ENCODE measurements at places on chromosomes 2 and 18.

- DNase-seq: no peak
These were observed 36.2 kb downstream of the THADA start for GRCh38 chr2:43559391-43560230.

GRCh38 chr2:46876741-46877384, 38.7 kb downstream of the MCFD2 start:
- no peak for DNase-seq

DNA sequence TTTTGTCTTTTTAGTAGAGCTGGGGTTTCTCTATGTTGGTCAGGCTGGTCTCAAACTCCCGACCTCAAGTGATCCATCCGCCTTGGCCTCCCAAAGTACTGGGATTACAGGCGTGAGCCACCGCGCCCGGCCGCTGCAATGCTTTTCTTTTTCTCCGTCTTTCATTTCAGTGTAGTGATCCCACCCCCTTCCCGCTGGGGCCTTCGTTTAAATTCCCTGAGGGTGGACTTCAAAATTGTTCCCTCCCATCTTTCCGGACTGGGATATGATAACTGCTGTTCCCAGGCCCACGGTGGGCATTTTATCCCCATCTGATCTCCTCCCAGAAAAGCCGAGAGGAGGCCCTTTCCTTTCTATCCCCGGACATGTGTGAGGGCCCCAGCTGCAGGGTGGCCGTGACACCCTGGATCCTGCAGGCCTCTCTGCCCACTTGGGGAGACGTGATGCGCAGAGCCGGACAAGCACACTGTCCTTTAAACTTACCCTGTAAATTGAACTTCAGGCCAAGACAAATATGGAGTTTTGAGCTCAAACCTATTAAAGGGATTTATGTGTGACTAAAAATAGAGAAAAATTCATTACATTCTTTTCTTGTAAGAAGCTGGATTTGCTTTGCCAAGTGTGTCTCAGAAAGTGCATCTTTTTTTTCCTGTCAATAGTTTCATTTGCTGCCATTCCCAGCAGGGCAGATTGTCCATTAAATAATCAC, 54.5 kb upstream of the AFF3 start:
- no peak for DNase-seq

DNA sequence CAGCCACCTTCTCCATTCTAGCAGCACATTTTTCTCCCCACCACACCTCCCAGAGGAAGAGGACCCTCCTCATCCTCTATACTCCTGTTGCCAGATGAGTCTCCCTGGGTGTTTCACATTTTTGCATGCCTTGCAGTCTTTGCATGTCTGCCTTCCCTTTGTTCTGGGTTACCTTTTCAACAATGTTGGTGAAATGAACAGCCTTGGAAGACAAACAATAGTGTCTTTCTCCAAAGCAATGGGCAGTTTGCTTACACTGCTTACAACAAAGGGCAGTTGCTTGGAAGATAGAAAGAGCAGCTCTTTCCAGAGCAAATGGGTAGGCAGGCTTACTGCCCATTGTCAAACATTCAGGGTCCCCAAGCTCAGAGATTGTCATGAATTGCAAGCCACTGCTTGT, 14.5 kb upstream of the SEH1L start:
- no peak for DNase-seq

DNA sequence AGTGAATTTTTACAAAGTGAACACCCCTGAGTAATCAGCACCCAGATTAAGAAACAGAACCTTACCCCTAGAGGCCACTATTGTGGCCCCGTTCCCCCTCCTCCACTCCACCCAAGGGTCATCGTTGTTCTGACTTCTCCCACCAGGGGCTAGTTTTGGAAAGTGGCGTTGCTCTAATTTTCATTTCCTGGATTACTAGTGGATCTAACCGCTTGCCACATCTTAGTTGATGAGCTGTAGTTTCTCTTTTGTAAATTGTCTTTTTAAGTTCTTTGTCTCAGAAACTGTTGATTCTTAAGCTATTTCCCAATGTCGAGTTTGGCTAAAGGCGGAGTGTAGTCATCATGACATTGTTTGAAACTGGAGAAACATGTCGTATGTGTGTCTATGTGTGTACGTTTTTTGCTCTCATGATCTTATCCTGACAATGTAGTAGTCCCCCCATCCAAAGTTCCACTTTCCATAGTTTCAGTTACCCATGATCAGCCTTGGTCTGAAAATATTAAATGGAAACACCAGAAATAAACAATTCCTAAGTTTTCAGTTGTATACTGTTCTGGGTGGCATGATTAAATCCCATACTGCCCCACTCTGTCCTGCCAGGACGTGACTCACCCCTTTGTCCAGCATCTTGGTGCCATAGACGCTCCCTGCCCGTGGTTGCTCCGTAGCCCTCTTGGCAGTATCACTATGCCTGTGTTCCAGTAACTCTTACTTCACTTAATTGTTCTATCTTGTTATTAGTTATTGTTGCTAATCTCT, 71.0 kb upstream of the SP3 start:
- no peak for DNase-seq

DNA sequence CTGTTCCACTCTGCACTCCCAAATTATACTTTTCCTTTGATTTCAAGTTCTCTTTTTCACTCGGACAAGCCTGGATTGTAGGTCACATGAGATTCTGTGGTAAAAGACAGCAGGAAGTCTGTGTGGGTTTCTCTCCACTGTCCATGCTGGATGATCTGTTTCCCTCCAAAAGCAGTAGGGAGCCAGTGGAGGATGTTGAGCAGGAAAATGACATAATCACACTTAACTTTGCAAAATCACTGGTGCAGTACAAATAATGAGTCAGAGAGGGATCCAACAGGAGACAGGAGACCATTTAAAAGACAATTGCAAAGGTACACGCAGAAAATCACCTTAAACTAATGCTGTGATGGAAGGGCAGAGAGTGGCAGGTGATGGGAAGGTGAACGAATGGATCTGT, 301.3 kb downstream of the ZNF407 start:
- DNase-seq: no peak

- DNase-seq: no peak
These were observed 60.7 kb downstream of the TTC27 start for GRCh38 chr2:32688541-32688940.

DNA sequence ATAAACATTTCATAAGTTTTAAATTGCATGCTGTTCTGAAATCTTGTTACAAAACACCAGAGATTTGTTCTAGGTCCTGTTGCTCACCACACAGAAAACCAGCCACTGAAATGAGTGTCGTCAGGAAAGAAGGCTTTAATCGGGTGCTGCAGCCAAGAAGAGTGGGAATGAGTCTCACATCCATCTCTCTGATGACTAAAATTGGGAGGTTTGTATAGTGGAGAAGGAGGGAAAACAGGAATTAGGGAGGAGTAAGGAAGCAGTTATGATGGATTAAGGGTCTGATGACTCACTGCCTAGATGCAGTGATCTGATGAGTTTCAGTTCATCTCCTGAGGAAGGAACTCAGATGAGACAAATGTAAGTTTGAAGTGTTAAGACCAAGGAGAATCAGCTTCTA, 42.1 kb upstream of the GPR39 start:
- DNase-seq: no peak

DNA sequence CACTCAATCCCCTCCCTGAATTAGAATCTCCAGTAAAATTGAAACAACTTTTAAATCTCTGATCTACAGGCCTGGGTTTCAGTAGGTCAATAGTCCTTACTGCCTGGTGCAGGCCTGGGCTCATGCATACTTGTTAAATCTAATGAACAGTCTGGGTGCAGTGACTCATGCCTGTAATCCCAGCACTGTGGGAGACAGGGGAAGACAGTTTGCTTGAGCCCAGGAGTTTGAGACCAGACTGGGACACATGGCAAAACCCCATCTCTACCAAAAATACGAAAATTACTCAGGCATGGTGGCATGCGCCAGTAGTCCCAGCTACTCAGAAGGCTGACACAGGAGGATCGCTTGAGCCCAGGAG, 94.7 kb upstream of the SP3 start:
- DNase-seq: no peak

DNA sequence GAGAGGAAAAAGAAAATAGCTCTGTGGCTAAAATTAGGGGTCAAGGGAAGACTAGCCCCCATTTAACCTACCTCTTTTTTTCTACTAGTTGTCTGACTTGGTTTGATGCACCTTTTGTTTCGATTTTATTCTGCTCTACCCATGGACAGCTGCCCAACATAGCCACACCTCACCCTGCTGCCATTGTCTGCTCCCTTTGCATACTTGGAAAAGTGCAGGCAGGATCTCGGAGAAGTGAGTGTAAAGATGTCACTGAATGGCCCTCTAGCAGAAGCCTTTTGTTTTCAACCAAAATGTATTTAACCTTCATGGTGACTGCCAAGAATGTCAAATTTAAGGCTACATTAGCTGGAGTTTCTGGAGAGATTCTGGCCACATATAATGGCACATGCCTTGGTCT, 62.9 kb downstream of the SETBP1 start:
- DNase-seq: no peak

DNA sequence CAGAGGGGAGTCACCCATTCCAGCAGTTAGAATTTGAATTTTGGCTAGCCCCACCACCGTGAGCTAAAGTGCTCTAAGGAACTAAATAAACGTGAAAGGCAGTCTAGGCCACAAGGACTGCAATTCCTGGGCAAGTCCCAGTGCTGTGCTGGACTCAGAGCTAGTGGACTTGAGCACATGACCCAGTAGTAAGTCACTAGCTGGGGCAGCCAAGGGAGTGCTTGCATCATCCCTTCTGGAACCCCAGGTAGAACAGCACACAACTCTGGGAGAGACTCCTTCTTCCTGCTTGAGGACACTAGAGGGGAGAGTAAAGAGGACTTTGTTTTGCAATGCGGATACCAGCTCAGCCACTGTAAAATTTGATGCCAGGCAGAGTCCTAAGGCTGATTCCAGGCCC, 672.2 kb downstream of the CPS1 start:
- DNase-seq: no peak

DNA sequence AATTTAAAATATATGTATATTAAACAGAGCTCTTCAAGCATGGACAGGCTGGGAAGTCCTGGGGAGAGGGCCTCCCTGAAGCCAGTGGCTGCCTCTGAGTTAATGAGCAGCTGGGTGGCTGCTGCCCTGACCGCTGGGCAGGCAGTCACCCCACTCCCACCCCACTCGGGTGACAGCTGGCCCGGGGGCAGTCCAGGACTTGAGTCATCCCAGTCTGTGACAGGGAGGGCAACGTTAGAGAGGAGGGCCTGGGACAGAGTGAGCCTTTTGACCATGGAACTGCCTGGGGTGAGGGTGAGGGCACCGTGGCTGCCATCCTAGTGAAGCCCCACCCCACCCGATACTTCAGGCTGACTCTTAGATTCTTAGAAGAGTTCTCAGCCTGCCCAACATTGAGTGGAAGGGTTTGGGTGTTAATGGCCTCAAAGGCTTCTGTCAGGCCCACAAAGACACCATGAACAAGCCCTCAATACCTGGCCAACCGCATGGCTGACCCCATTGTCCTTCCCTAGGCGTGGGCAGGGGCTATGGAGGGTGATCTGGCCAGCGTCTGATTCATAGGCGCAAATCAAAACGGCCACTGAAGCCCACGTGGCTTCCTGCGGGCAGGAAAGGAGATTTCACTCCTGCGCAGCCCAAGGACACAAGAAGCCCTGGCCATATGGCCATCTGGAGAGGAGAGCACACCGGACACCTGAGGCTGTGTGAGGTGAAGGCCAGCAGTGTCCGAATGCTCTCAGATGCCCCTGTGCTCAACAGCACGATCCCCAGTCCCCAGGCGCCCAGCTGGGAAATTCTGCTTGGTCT, 47.5 kb downstream of the MRPS5 start:
- no peak for DNase-seq

DNA sequence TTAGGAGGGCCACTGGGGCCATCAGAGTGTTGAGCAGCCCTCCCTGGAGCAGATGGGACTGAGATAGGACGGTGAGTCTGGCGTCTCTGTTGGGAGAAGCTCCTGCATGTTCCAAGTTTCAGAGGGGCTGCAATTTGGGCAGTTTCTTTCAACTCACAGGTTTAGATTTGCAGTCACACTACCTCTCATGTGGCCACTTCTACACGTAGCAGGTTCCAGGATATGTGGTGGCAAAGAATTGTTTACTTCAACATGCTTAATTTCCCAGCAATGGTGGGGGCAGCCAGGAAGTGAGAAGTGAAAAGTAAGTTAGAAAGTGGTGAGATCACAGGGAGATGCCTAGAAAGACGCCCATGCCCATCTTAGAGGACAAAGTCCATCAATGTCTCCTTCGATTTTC, 9.3 kb downstream of the NCK2 start:
- no peak for DNase-seq

GRCh38 chr2:185835974-185836373, 97.4 kb downstream of the FSIP2 start:
- no peak for DNase-seq

DNA sequence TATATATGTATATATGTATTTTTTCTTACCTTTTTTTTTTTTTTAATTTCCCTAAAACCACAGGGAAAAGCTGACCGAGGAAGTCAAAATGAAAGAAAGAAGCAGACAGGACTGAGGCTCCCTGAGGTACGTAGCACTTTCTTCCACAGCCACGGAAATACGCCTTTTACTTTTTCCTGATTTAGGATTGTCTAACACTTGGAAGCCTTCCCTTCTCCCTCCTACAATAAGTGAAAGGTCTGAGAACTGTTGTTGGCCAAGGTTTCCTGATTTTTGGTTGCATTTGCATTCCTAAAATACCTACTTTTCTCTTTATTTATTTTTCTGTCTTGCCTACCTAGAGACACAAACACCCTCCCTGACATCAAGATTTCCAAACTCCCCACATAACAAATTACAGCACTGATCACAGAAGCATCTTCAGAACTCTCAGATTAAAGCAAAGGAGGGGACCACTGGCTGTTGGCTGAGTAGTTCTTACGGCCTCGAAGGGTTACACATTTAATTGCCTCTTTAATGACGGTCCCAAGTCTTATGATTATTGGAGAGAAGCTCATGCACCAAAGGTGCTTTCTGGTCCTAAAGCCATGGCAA, 778.5 kb upstream of the FANCL start:
- no peak for DNase-seq

GRCh38 chr2:214481204-214481603, 70.3 kb downstream of the VWC2L start:
- no peak for DNase-seq

- no peak for DNase-seq
These were observed 330.5 kb upstream of the TCF4 start for GRCh38 chr18:55918444-55918843.

DNA sequence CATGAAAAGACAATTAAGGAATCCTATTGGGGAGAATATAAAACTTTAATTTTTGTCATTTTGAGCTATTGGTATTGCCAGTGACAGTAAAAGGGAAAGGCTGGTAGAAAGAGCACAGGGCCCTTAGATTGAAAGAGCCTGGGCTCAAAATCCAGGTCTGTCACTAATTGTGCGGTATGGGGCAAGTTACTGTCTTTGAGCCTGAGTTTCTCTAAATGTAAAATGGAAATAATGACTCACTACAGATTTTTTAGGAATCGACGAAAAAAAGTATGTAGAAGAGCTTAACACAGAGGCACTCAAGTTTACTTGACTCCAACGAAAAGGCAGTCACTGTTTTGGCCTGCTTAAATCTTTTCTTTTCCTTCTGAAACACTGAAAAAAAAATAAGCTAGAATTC, 7.0 kb downstream of the NDUFV2 start:
- no peak for DNase-seq

DNA sequence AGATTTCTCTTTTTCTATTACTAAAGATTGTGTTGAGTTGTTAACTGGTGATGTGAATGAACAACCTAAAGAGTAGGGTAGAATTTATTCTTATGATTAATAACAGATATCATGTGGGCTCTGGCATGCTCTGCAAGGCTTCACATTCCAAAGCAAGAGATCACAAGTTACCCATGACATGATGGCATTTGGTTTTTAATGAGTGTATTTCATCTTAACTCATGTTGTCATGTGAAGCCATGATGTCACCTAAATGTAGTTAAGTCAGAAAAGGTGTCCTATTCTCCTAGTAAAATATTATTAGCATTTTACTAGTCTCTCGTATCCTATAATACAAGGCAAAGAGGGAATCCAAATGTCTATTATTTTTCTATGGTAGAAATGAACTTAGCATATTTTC, 678.0 kb downstream of the ARHGAP15 start:
- DNase-seq: no peak

Measured in activated gamma-delta T cell treated with anti-CD3 and anti-CD28 coated beads, Interleukin-2, amount 50 U/mL, for 16 hours (primary cell).